Globus pallidus (tissue), 1 donor: ENCODE measurements at places on chromosomes 3 and 15.

DNA sequence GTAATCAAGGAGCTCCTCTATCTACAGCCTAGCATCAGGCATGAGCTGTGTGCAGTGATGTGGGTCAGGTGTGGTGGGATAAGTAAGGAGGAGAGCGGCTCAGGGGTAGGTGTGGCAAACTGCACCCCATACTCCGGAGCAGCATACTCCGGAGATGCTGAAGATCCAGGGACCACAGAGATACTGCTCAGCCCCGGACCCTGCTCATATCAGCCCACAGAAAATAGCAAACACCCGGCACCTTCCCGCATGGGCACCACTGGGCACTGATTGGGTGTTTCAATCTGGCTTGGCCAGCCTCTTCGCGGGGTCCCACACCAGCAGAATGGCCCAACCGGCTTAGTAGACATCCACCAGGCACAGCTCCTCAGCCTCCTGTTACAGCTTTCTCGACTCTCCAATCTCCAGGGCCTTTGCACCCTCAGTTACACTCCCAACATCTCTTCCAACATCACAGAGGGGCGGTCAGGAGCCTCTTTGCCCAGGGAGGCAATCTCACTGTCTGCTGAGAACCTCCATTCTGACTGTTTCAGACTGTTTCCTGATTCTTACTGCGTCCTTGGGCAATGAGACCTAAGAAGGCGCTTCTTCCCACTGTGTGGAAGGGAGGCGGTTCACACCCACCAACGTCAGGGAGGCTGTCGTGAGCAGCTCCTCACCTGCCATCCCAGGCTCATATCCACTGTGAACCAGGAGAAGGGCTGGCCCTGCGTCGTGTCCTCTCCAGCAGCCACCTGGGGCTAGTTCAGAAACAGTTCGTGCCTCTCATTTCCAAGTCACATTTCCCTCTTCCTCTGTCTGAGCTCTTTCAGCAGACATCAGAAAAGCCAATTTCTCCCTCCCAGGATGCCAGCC lies 59.8 kb downstream of the CAPN7 start:
- no peak for DNase-seq

GRCh38 chr3:10321630-10322351 lies 879 bp upstream of the SEC13 start:
- no peak for DNase-seq

GRCh38 chr15:51374131-51374530 lies 32.7 kb downstream of the GLDN start:
- peak; percentile 74 for DNase-seq

GRCh38 chr3:26280517-26280916 lies 342.1 kb upstream of the LRRC3B start:
- no peak for DNase-seq

GRCh38 chr15:89780601-89781000 lies 4.5 kb downstream of the MESP2 start:
- DNase-seq = no peak
